ENCODE measurements at places on chromosomes 11 and 22.

- DNase-seq = no peak
Measured at GRCh38 chr11:4748438-4748837, 21.3 kb downstream of the OR51F1 start.

GRCh38 chr11:45918962-45919675 is 1.4 kb upstream of the PEX16 start:
- DNase-seq = no peak

DNA sequence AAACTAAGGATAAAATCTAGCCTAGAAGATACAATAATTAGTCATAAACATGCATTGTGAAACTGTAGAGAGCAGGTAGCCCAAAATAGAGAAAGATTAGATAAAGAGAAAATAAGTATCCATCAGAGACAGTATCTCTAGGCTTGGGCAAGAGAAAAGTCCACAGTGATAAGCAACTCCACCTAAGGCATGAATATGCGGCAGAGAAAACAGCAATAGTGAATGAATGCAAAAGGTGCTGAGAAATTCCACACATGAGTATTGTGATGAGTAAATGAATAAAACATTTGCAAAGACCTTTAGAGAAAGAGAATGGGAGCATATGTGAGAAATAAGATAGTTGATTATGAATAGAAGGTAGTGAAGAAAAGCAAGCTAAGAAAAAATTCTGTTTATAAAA is 8.7 kb downstream of the MS4A2 start:
- DNase-seq = no peak

DNA sequence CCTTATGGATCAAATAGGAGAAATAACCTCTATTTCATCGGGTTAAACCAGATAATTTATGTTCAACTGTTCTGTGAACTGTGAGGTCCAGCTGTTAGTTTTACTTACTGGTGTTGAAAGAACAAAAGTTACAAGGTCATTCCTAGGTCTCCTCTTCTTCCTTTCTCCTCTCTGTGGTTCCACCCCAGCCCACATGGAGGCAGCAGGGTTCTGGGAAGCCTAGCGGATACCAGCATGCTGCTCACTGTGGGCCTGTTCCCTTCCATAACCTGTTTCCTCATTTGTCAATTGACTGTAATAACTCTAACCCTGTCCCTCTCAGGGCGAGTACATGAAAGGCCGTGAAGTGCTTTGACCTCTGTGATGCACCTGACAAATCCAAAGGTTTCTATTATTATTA is 27.8 kb downstream of the RELT start:
- DNase-seq = no peak

- DNase-seq = no peak
Measured at GRCh38 chr22:36948273-36949225, 35.1 kb downstream of the CSF2RB start.

DNA sequence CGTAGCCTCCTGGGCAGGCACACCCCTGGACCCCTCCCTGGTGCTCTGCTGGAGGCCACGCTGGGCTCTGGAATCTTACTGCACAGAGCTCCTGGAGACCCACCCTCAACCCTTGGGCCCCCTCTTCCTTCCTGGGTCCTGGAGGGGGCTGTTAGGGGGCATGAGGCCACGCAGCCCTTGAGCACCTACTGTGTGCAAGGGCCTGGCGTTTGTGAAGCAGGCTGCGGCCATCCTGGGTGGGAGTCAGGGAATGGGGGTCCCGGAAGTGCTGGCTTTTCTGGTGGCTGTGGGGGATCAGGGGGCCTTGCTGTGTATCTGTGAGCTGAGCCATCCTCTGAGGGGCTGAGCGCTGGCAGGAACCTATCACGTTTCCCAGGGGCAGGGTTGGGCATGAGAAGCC is 40.9 kb upstream of the CCDC188 start:
- no peak for DNase-seq

- DNase-seq = no peak
Measured at GRCh38 chr11:90803831-90804230, 581.0 kb upstream of the CHORDC1 start.

All from stimulated activated CD4-positive, alpha-beta T cell treated with anti-CD3 and anti-CD28 coated beads, Interleukin-15, amount 100 ng/mL, for 1 hour (primary cell).